ENCODE measurements at places on chromosomes 13 and 19.
A peak's percentile ranks its signal among the peaks of the same experiment; 100 is the strongest.

- peak; percentile 27 for DNase-seq
Observed at GRCh38 chr13:98279473-98280175, 102.6 kb upstream of the RNF113B start.

GRCh38 chr13:110131424-110131823 is 175.5 kb downstream of the COL4A1 start:
- DNase-seq = no peak

DNA sequence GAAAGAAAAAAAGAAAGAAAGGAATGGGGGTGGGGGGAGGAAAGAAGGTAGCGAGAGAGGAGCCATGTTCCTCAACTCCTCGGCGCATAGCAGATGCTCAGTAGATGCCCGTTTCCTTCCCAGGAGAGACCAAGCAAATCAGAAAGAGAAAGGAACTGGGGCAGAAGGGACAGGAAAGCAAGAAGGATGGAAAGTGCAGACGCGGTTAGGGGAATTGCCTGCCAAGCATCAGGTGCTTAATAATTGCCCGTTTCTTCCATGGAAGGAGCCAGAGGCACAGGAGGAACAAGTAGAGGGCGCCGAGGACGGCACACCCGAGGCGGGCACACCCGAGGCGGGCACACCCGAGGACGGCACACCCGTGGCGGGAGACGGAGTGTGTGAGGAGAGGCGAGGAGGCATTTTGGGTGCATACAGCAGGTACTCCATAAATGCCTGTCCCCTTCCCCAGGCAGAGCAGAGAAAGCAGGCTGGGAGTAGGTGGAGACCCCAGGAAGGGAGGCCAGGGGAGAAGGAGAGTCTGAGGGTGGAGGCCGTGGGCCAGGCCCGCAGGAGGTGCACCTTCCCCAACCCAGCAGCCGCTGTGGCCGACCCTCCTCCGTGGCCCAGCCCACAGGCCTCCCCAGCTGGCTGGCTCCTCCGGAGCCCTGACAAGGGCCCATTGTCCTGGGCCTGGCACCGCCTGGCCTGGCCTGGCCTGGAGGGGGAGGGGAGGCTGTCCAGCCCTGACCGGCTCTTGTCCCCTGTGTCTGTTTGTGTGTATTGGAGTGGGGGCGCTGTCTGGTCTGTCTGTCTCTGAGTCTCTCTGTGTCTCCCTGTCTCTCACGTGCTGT is 14.6 kb downstream of the JOSD2 start:
- DNase-seq = no peak

GRCh38 chr13:79723519-79724024 is 242.6 kb downstream of the NDFIP2 start:
- no peak for DNase-seq

GRCh38 chr19:29967623-29968022 is 25.6 kb downstream of the URI1 start:
- DNase-seq = peak; percentile 18

- peak; percentile 81 for DNase-seq
Observed at GRCh38 chr19:10289836-10290356, at the start of gene ICAM5. Gene ICAM5 (plus strand): TSS chr19:10289952. CDS start chr19:10290044, 92 bp downstream.

DNA sequence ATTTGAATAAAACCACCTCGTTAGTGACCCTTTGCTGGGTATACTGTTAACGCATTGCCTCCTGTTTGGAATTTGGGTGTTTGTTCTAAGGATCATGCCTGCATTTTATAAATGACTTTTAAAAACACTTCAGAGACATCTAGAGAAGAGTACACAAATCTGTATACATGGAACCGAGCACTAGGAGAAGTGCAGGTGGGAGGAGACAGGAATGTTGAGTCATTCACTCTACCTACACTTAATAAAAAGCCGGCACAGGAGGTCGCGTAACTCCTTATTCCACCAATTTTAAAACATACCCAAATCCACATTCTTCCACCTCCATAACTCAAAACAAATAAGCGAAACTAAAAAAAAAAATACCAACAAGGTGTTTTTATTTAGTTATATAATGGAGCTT is 48.6 kb downstream of the FGF9 start:
- DNase-seq = no peak

DNA sequence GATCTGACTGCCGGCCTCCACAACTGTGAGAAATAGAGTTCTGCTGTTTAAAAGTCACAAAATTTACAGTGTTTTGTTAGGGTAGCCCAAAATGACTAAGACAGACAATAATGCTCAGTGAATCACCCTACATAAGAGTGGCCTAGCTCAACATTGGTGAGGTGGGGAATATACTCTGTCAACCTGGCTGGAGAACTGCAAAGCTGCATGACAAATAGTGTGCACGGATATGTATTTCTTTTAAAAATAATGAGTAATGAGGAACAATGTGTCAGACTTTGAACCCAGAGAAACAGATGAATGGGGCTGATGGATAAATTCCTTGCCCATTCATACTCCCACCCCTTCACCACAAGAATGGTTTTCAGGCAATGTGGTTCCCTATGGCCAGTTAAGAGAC is 372.4 kb downstream of the SUCLA2 start:
- DNase-seq = no peak

DNA sequence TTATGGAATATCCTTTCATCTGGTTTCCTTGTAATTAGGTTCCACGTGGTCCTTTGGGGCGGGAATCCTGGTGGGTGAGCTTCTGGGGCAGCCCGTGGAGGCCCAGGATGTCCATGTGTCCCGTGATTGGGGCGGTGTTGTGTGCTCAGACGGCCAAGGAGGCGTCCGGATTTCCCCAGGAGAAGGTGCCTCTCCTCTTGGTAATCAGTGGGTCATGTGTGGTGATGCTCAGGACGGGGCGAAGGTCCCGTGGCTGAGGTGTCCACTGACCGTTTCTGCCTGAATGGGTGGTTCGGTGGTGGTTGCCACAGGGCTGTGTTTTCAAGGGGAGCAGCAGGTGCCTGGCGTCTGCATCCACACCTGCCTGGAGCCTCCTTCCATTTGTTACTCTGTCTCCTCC is 52.2 kb upstream of the F7 start:
- no peak for DNase-seq

- DNase-seq = peak; percentile 94
Observed at GRCh38 chr13:46179491-46179908, 2.5 kb downstream of the LCP1 start.

GRCh38 chr19:555474-555808 is 11.6 kb downstream of the GZMM start:
- no peak for DNase-seq

GRCh38 chr19:50159078-50159477 is 4.0 kb downstream of the IZUMO2 start:
- DNase-seq = no peak

DNA sequence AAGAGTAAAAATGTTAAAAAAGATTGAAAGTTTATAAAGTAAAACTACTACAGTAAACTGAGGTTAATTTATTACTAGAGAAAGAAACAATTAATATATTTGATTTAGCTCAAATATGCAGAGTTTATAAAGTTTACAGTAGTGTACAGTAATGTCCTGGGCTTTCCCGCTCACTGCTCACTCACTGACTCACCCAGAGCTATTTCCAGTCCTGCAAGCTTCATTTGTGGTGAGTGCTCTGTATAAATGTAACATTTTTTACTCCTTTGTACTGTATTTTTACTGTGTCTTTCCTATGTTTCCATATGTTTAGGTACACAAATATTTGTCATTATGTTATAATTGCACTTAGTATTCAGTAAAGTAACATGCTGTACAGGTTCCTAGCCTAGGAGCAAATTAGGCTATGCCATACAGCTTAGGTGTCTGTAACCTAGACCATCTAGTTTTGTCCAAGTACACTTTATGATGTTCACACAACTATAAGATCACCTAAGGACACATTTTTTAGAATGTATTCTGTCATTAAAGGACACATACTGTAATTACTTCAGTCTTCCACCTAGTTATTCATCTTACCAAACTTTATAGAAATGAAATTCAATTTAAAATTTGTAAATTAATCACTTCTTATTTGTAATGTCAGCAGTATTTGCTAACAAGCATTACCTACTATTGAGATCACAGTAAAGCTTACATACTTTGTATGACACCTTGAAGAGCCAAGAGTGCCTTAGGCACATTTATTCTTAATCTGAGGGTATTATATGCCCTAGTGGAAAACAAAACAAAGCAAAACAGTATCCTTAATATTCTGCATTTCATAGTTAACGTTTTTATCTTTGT is 683.4 kb downstream of the PCDH9 start:
- DNase-seq = no peak

- no peak for DNase-seq
Observed at GRCh38 chr19:42370068-42370520, 20.0 kb downstream of the CNFN start.

GRCh38 chr13:24304620-24305019 is 4.8 kb upstream of the C1QTNF9 start:
- DNase-seq = no peak

Measured in NB4 (cell line).